ENCODE measurements at places on chromosomes 3 and 15.
A peak's percentile ranks its signal among the peaks of the same experiment; 100 is the strongest.

DNA sequence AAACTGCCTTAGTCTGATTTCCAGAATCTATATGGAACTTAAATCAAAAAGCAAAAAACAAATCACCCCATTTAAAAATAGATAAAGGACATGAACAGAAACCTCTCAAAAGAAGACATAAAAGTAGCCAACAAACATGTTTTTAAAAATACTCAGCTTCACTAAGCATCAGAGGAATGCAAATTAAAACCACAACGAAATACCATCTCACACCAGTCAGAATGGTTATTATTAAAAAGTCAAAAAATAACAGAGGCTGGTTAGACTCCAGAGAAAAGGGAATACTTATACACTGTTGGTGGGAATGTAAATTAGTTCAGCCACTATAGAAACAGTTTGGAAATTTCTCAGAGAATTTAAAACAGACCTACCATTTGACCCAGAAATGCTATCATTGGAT lies 367.9 kb downstream of the ZIC4 start:
- DNase-seq = no peak

GRCh38 chr3:174439331-174440252 lies 419.5 kb upstream of the NAALADL2 start:
- peak; percentile 85 for DNase-seq

DNA sequence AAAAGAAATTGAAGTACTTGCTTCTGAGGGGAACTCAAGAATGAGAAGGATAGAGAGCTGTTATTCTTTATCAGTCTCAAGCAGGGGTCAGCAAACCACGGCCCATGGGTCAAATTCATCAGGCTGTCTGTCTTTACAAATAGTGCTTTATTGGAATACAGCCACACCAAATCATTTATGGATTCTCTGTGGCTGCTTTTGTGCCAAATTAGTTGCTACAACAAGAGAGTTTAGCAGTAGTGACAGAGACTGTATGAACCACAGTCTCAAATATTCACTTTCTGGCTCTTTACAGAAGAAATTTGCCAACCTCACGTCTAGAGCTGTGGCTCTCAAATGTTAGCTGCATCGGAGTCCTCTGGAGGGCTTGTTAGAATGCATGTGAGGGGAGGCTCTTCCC lies 258.0 kb upstream of the RARB start:
- no peak for DNase-seq

DNA sequence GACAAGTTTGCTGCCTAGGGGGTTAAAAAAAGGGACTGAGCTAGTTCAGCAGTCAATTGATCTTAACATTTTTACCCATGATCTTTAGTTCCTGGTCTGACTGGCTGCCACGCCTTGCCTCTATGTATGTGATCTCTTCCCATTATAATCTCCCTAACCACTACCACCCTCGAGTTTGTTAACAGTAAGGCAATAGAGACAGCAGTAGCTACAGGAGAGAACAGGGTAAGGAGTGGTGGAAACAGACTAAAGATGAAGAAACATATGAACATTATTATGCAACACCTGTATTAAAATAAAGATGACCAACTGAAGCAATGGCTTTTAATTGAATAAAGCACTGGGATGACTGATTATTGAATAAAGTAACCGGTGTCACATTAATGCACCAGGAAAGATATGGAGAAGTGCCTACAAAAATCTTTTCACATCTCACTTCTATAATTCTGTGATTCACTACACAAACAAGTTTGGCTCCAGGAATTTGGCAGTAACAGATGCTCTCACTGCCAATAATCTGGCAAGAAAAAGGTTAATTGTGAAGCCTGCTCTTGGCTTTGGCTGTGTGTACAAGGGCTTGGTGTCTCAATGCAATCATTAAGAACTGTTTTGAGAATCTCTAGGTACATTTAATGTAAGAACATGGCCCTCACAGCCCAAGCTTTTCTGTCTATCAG lies 95.7 kb downstream of the HHLA2 start:
- DNase-seq = no peak

DNA sequence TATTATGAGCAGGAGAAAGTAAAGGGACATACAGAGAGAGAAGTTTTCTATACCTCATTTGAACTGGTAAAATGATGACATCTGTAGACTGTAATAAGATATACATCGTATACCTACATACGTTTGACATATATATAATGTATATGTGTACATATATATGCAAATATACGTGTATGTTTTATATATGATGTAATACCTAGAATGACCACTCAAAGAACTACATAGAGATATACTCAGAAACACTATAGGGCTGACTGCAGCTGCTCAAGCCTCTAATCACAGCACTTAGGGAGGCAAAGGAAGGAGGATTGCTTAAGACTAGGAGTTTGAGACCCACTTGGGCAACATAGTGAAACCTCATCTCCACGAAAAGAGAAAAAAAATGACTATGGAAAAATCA lies 48.5 kb upstream of the MCTP2 start:
- DNase-seq = no peak

GRCh38 chr3:140898340-140899180 lies 43.1 kb upstream of the SLC25A36 start:
- DNase-seq = peak; percentile 87

GRCh38 chr3:127050733-127051132 lies 67.8 kb downstream of the PLXNA1 start:
- no peak for DNase-seq

DNA sequence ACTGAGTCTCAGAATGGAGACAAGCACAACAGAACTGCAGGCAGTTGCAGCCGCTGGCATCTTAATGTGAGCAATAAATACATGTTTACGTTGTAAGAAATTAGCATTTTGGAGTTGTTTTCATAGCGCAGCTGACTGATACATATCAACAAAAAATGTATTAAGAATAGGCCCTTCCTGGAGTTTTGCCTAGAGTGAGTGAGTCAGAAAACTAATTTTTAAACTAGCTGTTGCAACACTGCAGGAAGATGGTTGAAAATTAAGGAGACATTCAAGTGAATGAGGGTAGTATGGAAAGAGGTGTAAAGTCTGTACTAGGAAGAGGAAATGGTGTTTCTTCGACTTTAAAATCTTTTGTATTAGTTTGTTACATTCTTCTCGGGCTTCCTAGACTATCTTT lies 39.6 kb upstream of the TIMP4 start:
- DNase-seq = no peak

Data from brain (organoid and tissue), 16 donors.